ENCODE measurements at places on chromosomes 7 and 10.
A peak's percentile ranks its signal among the peaks of the same experiment; 100 is the strongest.

DNA sequence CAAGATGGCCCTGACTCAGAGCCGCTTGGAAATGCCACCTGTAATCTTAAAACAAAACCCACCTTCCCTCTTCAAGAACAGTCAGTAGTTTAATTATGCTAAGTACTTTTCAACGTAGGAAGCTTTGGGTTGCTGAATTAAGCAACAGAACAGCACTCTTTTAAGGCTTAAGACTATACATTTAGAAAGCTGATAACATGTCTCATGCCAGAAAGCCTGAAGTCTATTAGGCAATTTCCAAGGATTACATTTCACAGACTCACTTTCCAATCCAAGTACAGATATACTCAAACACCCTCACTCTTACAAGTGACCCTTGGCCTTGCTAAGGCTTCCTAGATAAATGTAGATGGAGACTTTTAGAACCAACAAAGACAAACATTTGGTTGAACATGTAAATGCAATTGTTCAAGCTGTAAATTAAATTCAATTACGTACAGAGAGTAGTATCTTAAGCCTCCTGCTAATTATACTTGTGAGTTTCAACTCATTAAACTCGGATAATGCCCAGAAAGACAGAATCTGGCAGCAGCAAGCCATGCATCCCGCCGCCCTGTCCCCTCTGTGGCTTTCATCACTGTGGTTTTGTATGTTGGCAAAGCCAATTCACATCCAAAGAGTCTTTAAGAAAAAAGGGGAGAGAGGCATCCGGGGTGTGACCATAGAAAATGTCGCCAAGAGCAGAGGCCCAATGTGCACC lies 283.1 kb upstream of the NRP1 start:
- no peak for DNase-seq

DNA sequence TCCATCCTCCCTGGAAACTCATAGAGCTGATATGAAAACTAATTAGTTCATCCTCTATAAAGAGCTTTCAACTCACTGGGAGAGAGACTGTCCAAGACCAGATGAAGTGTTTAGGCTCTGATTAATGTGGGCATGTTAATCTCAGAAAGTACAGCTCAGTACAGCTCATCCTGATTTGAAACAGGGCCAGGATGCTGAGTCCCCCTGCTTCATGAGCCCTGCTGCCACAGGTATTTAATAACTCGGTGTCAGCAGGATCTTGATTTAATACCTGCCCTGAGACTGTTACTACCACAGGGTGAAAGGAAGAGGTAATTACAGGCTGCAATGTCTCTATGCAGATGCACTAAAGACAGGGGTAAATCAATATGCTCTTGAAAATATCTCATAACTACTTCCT lies 10.8 kb downstream of the LMOD2 start:
- peak; percentile 7 for DNase-seq

DNA sequence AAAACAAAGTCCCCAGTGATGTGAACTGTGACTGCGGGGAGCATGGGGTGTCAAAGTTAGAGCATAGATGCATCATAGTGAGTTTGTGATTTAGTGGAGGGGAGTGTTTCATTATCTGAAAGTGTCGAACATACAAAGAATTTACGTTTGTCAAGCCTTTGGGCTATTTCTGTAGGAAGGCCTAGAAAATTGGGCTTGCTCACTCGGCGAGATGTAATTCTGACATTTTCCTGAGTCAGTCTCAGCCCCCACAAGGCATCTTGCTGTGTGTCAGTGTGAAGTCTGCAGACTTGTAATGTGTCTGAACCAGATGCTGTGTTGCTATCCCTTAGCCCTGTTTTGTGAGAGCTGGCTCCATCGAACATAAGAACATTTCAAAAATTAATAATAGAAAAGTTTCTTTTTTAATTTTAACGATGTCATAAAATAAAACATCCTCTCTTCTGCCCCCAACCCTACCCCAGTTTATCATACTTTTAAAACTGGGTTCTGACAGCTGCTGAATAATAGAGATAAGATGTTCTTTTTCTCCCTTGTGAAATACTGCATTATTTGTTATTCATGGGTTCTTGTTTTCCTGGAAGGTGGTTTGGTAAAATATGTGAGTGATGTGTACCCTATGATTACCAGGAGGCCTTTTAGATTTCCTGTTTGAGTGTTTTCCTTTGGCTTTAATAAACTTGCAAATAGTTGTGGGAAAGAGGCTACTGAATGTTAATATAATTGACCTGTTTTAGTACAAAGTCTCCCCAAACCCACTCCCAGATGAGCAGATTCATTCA lies 207.4 kb downstream of the GPR158 start:
- peak; percentile 10 for DNase-seq

- no peak for DNase-seq
Measured at GRCh38 chr10:62037890-62038608, 136.6 kb downstream of the ARID5B start.

DNA sequence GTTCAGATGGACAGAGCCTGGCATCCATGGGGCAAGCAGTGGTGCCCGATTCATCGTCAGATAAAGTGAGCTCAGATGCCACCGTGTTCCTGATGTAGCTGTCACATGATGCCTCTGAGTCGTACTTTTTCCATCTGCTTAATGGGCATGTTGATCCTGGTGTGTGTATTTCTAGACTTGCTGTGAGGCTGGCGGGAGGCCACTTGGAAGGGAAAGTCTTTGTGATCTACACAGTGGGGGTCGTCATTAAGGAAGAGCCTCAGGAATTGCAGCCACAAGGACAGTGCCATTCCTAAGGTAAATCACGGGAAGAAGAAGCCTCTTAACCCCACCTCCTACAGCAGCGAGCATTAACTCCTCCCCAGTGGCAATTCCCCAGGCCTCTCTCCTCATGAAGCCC lies 63.0 kb downstream of the RGS10 start:
- DNase-seq, result no peak

DNA sequence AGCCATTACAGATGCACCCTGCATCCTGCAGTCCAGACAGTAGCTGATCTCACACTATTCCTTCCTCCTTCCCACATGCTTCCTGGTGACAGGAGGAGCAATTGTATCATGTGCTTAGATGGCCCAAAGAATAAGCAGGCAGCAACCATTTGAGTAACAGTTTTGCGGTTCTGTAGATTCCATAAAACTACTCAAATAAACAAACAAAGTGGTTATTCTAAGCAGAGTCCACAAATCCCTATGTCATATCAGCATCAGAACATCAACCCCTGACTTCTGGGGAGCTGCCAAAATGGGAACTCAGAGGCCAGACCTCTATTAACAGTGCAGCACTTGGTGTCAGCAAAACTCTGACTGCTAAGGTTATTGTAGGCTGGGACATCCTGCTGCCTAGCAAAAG lies 226.0 kb downstream of the SORCS1 start:
- no peak for DNase-seq

- no peak for DNase-seq
Measured at GRCh38 chr7:117587931-117588330, 108.1 kb downstream of the CFTR start.

DNA sequence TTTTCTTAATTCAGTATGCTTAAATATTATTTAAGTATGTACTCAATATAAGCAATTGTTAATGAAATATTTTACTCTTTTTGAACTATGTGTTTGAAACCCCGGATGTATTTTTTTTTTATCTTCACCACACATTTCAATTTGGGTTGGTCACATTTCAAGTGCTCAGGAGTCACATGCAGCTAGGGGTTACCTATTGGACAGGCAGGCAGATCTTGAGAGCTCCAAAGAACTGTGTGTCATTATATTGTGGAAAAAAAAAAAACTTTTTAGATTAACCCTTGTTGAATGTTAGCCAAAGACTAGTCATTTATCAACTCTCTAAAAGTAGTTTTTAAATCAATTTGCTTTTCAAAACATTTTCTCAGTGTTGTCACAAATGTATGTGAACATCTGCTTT lies 37.2 kb downstream of the IKZF1 start:
- no peak for DNase-seq

GRCh38 chr10:73850211-73850610 lies 24.1 kb downstream of the CAMK2G start:
- no peak for DNase-seq

GRCh38 chr7:107579885-107580715 lies at the start of gene BCAP29:
Gene BCAP29, plus strand, starts transcription at chr7:107580246. Its CDS starts 527 bp downstream, at chr7:107580773.
- DNase-seq, result peak; percentile 39

DNA sequence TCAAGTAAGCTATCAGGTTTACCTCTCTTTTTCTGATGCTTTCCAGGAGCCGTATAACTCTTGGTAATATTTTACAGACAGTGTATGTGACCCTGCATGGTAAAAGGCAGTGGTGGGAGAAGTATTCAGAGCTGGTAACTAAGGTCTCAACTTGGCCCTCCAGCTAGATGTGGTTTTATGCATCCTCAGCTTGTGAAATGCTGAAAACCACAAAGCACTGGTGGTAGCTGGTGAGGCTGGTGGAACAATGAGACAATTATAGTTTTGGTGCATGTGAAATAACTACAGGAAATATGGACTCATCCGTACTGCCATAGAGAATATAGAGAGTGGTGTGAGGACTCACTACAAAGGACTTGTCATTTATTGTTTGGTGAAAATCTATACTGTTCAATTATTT lies 383.0 kb upstream of the PCDH15 start:
- DNase-seq, result no peak

- no peak for DNase-seq
Measured at GRCh38 chr10:72200883-72201282, 14.9 kb upstream of the ANAPC16 start.

DNA sequence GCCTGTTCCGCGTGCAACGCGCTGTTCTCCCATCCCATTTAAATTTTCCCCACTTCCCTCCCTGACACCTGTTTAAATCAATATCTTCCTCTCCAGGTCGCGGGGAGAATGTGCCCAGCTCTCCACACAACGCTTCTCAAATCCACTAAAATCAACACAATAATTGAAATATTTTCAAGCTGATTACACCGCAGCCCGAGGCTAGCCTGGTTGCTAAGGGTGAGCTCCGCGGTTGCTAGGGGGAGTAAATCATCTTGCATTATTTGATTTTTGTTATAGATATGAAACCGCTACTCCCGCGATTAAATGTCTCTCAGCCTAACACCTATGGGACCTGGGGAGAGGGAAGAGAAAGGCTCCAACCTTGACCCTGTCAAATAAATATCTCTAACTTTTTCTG lies 36.2 kb downstream of the UNCX start:
- DNase-seq, result no peak

DNA sequence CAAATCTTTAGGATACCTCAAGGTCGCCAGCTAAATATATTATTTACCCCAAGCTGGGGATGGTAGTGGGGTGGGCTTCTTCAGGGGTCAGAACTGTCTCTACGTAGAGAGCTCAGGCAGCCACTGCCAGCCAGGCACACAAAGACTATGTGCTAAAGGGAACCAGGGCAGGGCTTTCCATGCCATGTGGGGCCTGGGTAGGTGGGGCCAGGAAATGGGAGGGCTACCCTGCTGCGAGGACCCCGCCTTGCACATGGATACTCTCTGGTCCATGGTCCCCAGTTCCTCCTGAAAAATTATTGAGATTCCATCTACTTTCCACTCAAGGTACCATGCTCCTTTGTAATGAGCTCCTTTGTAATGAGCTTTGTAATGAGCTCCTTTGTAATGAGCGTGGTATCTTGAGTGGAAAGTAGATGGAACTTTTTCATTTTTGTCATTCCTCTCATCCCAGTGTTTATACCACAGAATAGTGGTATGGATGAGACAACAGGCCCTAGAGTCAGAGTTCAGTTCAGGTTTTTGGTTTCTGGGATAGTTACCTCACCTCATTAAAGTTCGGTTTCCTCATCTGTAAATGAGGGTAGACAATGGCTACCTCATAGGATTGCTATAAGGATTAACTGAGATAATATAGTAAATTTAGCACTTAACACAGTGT lies 5.8 kb downstream of the SYNPO2L start:
- DNase-seq, result peak; percentile 22

GRCh38 chr10:19683356-19683755 lies 132.9 kb upstream of the PLXDC2 start:
- DNase-seq, result no peak

GRCh38 chr7:122055073-122055472 lies 89.0 kb downstream of the AASS start:
- DNase-seq, result no peak

DNA sequence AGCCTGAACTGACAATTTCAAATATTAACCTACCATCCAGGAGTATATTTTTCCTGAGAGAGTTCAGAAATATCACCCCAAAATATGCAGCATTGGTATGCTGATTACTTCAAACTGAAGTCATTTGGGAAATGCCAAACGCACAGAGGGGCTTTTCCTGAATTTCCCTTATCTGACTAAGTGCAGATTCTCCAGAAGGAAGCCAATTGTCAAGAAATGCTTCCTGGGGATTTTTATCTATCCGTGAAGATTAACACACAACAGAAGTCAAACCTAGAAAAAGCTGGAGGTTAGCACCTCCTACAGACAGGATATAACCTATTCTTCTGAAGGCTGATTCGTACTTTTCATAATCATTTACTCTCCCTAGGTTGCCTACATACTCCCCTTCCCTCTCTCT lies 91.0 kb downstream of the AKR1D1 start:
- peak; percentile 52 for DNase-seq

- no peak for DNase-seq
Measured at GRCh38 chr10:76022366-76022765, 590.9 kb downstream of the LRMDA start.

GRCh38 chr7:151449990-151450389 lies 10.0 kb upstream of the CRYGN start:
- no peak for DNase-seq

DNA sequence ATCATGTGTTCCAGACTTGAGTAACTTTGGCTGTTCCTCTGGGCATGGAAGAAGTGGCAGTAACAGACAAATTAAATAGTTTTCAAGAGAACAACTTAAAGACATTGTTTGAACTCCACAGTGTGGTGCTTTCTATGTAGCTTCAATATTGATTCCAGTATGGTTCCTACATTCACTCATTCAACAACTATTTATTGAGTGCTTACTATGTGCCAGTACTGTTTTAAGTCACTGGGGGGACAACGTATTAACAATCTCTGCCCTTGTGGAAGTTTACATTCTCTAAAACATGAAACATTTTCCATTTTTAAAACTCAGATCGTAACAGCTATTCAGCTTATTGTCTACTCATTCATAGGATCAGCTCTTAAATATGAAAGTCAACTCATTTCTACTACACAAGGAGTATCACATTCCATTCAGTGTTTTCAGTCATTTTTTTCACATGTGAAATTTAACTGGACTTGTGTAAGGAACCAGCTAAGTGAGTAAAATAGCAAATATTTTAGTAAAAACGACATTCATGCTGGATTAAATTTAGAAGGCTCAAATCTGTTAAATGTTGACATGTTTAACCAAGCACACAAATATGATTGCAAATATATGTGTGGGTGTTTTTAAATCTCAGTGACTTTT lies 13.6 kb upstream of the CUBN start:
- DNase-seq, result no peak

DNA sequence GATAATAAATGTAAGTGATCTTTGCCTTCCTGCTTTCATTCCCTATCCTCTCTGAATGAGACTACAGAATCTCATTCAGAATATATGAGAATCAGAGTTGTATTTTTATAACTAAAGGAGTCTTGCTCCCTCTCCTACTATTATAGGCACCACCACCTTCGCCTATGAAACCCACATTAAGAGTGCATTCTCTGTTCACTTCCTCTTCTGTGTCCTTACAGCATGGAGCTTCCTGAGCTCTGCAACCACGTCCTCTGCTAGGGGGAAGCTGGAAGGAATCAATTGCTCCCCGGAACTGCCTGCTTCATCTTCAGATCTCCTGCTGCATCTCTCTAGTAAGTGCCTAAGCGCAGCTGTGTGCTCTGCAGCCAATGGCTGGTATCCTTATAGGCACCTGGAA lies 820.7 kb downstream of the GRID1 start:
- no peak for DNase-seq

Measured in NCI-H226 (cell line).